CD4-positive, alpha-beta memory T cell (primary cell): ENCODE measurements at places on chromosomes 3 and 15. TPM values are rescaled to one million over a fixed set of nuclear protein-coding genes. Genes with fewer than 3 reads are reported as not detected.
A peak's percentile ranks its signal among the peaks of the same experiment; 100 is the strongest.

The FANCD2OS gene
- not detected for polyA plus RNA-seq

DNA sequence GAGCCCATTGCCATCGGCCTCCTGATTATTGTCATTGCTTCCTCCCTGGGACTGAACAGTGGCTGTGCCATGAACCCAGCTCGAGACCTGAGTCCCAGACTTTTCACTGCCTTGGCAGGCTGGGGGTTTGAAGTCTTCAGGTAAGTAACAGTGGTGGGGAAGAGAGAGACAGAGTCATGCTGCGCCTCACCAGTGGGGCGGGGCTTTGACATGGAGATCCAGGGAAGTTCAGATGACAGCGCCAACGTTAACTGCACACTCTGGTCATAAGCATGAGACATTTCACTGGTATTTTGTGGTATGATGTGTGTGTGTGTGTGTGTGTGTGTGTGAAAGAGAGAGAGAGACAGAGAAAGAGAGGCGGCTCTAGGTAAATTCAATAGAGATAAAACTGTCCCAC is 41.0 kb downstream of the AQP9 start:
- no peak for DNase-seq

- DNase-seq: no peak
These were observed 103.2 kb downstream of the CHL1 start for GRCh38 chr3:299590-300301.

The SGO1 gene
- 0.50 TPM for polyA plus RNA-seq

GRCh38 chr15:62647202-62647842 is 395.2 kb upstream of the TPM1 start:
- no peak for DNase-seq

GRCh38 chr15:81133782-81134461 is at the start of gene CFAP161:
TSS of gene CFAP161 (plus strand) at chr15:81134270. CDS start at chr15:81134330, 60 bp downstream.
- DNase-seq: no peak

DNA sequence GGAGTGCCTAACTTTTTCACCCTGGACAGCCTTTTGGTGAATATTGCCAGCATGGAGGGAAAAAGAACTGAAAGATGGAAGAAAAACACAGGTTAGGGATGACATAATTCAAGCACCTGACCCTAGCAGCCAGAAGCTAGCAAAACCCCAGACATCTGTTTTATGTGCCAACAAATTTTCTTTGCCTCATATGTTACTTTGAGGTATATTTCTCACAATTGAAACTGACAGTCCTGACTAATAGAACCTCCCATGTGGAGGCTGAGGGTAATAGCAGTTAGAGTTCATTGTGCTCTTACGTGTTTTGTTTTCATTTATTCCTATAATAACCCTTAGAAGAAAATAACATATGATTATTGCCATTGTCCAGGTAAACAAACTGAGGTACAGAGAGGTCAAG is 71.5 kb upstream of the SLC25A26 start:
- DNase-seq: no peak

- DNase-seq: no peak
These were observed 107.1 kb downstream of the TMCO5A start for GRCh38 chr15:38041576-38041975.

The LXN gene
- polyA plus RNA-seq: 14.3 TPM

The ESYT3 gene
- polyA plus RNA-seq: not detected

The A4GNT gene
- polyA plus RNA-seq: not detected

GRCh38 chr3:48112813-48113212 is 75.4 kb downstream of the CDC25A start:
- no peak for DNase-seq

GRCh38 chr3:195118671-195119070 is 152.3 kb downstream of the XXYLT1 start:
- no peak for DNase-seq

- no peak for DNase-seq
These were observed 25.3 kb downstream of the PLD1 start for GRCh38 chr3:171784937-171785336.

DNA sequence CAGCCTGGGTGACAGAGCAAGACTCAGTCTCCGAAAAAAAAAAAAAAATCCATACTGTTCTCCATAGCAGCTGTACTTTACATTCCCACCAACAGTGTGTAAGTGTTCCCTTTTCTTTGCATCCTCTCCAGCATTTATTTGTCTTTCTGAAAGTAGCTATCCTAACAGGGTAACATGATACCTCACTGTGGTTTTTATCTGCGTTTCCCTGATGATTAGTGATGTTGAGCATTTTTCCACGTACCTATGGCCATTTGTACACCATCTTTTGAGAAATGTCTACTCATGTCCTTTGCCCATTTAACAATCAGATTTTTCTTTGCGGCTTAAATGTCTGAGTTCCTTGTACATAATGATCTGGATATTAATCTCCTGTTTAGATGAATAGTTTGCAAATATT is 119.3 kb downstream of the RFX7 start:
- no peak for DNase-seq

DNA sequence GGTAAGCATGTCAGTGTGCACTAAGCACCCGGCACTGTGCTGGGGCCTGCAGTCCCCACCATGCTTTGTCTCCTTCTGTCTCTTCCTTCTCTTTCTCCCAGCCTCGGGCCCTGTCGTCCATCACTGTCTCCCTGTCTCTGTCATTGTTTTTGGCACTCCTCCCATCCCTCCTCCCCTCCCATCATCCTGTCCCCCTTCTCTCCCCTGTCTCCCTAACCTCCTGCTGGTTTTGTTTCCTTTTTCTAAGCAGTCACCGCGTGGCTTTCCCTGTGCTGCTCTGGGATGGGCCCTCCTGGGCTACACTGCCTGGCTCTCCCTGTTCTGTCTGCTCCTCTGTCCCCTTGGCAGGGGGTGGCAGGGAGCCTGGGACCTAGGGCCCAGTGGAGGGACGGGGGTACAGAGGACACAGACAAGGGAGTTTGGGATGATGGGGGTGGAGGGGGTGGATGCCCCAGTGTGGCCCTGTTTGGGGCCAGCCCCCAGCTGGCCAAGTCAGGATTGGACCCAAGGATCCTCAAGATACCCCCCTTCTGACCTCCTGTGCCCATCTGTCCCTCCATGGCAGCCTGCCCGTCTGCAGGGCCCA is 5.7 kb downstream of the CHST13 start:
- DNase-seq: no peak

The CDCP1 gene
- 0.24 TPM for polyA plus RNA-seq

DNA sequence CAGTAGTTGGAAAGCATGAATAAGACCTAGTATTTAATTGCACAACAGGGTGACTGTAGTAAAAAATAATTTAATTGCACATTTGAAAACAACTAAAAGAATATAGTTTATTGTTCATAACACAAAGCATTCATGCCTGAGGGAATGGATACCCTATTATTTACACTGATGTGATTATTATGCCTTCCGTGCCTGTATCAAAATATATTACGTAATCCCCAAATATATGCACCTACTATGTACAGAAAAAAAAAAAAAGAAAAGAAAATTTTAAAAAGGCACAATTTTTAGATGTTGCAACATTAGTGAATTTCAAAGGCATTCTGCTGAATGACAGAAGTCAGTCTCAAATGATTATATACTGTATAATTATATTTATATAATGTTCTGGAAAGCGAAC is 647.2 kb upstream of the BCHE start:
- no peak for DNase-seq

- no peak for DNase-seq
These were observed 103.2 kb downstream of the TBC1D5 start for GRCh38 chr3:17639257-17639656.

- DNase-seq: peak; percentile 42
These were observed 167.9 kb downstream of the BBX start for GRCh38 chr3:107690522-107691138.

GRCh38 chr15:68821841-68822381 is 1.2 kb upstream of the ANP32A start:
- no peak for DNase-seq

GRCh38 chr15:56877255-56877970 is 41.0 kb upstream of the TCF12 start:
- no peak for DNase-seq

DNA sequence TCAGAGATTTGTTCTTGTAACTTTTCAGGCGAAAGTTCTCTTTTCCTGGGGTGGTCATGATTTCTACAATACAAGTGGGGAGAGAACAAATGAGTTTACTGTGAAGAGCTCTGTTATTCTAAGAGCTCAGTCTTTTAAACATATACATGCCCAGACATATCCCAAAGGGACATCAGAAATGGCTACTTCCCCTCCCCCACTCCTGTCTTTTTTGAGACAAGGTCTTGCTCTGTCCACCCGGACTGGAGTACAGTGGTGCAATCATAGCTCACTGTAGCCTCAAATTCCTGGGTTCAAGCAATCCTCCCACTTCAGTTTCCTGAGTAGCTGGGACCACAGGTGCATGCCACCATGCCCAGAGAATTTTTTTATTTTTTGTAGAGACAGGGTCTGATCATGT is 18.2 kb downstream of the KPNA1 start:
- no peak for DNase-seq

- DNase-seq: no peak
These were observed 730 bp upstream of the ZNF710 start for GRCh38 chr15:90000186-90001001.

The AMIGO3 gene
- polyA plus RNA-seq: not detected

The LCTL gene
- polyA plus RNA-seq: not detected

DNA sequence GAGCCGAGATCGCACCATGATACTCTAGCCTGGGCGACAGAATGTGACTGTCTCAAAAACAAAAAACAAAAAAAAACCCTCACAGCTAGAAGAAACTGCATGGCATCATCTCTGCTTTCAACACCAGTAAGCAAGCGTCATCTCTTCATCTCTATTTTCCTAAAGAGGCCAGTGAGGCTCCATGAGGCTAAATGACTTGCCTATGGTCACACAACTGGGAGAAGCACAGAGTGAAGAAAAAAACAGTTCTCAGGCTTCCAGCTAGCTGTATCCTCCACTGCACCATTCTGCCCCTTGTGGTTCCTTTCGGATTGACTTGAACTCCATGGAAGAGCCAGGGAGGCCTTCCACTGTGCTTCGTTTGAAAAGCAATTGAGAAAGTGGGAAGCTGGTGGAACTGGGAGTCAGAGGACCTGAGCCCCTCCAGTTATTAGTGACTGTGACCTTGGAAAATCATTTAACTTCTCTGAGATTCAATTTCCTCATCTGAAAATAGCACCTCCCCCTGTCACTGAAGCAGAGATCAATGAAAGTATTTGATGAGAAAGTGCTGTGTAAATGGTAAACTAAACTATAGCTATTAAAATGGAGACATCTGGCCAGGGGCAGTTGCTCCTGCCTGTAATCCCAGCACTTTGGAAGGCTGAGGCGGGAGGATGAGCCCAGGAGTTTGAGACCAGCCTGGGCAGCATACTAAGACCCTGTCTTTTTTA is 32.1 kb upstream of the DENND4A start:
- DNase-seq: no peak

DNA sequence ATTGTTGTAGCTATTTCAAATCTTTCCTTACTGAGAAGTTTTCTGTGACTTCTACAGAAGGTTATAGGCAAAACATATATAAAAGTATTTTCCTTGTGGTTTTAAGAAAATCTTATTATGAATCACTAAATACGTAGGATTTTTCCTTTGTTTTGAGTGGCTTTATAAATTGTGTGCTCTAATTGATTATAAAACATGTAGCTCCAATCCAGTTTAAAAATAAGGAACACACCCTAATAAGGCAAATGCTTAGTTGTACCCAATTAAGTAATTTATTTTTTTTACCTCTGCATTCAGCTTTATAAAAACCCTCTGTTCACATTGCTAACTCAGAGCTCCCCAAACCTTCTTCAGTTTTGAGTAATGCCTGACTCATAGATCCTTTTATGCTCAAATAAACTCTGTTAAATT is 408.0 kb downstream of the NAALADL2 start:
- DNase-seq: no peak

- DNase-seq: no peak
These were observed 495.1 kb upstream of the SGO1 start for GRCh38 chr3:20680990-20681628.

DNA sequence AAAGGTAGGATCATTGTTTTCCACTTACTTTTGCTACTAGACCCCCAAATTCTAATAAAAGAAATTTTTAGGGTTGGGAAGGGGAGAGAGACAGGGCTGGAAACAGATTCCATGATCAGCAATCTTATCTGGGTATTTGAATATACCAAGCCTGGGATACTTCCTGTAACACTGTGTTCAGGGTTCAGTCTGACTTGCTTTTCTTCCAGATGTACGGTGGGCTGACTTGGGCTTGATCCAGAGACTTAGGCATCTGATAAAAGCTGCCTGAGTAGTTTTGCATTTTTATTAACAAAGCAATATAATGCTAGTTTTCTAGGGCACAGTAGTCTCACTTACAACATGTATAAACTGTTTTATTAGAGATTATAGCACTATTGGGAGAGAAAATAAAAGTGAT is 49.2 kb downstream of the KCNMB2 start:
- DNase-seq: no peak

GRCh38 chr3:106367496-106367895 is 498.7 kb upstream of the CBLB start:
- no peak for DNase-seq

The AADACL2 gene
- polyA plus RNA-seq: not detected

The MYL3 gene
- polyA plus RNA-seq: not detected

The GPR62 gene
- not detected for polyA plus RNA-seq

GRCh38 chr15:100565591-100565990 is 36.4 kb downstream of the LINS1 start:
- DNase-seq: no peak

- no peak for DNase-seq
These were observed 10.0 kb downstream of the ARMC8 start for GRCh38 chr3:138197058-138197457.

DNA sequence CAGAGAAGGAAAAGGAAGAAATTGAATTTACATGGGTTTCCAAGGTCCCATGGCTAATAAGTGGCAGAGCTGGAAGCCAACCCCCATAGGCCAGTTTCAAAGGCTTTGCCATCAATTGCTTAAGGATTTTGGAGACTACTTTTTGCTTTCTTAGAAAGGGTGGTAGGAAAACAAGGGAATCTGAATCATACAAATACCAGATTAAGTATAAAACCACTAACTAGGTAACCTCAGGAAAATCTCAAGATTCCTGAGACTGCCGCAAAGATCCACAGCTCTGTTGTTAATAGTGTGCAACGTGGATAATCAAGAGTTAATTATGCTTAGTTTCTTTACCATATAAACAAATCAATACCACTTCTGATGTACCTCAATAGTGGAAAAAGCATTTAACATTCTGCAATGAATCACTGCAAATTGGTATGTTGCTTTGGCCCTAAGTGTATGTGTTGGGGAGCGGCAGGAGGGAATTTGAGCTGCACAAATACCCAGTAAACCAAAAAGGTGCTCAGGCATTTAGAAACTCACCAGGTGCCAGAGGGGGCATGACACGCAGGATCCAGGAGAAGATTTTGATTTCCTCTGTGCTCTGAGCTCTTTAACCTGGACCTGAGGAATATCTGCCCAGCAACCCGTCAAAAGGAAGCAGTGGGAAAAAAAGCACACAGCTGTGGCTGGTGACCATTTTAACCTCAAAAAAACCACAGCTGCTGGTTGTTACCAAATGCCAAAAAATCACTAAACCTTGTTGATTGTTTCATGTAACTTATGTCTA is 22.0 kb downstream of the AADAC start:
- DNase-seq: no peak

DNA sequence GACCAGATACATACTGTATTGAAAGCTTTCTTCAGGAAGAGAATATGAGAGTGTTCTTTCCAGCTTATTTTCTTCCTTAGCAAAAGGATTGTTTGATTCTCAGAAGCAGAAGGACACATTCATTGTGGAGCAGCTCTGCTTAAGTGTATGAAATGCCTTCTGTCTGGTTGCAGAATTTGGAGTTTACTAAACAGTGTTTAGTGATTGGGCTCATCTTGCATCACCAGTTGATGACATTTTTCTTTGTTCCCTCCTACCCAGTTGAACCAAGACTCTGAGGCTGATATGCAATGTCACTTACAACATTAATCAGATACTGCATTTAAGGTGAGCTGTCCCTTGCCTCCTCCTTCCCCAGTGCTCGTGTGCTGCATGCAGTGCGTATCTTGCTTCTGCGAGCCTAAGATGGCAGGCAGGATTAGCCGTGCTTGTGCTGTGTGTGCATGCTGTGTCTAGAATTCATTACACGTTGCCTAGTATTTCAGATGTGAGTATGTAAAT is 18.4 kb downstream of the ZBTB38 start:
- DNase-seq: no peak
